ENCODE measurements at places on chromosomes 13 and 19.

GRCh38 chr19:45958769-45959516 lies 14.7 kb downstream of the NOVA2 start:
- no peak for DNase-seq

- DNase-seq = no peak
Measured at GRCh38 chr13:36130193-36130551, 1.0 kb downstream of the DCLK1 start.

GRCh38 chr13:80010846-80011245 lies 330.1 kb downstream of the SPRY2 start:
- no peak for DNase-seq

DNA sequence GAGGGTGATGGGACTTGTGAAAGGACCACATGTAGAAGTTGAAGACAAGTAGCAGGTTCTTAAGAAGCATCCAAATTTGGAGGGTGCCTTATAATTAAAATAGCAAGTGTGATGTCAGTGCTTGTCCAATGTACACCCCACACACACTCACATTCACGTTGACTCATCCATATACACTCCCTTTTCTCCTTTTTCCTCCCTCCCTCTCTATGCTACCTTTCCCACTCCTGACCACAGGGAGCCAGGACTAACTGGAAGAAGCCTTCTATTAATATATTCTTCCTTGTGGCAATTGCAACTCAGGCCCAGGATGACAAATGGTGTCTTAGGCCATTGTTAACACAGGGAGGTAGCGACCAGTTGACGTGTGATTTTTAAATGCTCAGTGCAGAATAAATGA lies 16.3 kb upstream of the GPR183 start:
- DNase-seq = no peak

- DNase-seq = no peak
Measured at GRCh38 chr19:48678201-48678600, 5.4 kb upstream of the NTN5 start.

- DNase-seq = no peak
Measured at GRCh38 chr19:10677751-10678150, 23.5 kb upstream of the QTRT1 start.

Data from NCI-H2029 (cell line).